ELR (cell line): ENCODE measurements at places on chromosomes 7 and 10.

- peak; percentile 78 for DNase-seq
Observed at GRCh38 chr7:17185690-17186070, 112.8 kb upstream of the AHR start.

DNA sequence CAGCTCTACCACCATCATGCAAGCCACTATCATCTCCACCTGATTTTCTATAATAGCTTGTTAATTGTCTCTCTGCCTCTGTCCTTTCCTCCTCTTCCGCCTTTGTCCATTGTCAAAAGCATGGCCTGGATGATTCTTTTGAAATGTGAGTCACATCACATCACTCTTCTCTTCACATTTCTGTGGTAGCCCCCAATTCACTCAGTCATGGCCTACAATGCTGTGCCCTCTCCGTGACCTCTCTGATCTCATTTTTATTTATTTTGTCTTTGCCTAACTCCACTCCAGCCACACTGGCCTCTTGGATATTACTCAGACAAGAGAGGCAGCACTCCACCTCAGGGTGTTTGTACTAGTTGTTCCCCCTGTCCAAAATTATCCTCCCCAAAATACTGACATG lies 4.9 kb upstream of the ABCB4 start:
- DNase-seq = peak; percentile 28

DNA sequence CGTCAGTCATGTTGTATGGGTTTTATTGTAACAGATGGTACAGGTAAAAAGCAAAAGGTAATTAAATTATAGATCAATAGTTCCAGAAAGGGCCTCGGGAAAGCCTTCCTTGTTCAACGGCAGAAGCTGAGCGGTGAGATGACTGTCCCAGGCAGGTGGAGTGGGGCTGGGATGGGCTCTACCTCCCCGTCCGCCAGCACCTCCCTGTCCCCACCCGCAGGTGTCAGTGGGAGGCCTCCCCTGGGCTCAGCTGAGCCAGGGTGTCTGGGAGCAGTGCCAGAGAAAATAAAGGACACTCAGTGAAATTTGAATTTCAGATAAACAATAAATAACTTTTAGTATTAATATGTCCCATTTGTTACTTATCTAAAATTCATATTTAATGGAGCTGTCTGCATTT lies 58.9 kb downstream of the CLRN3 start:
- no peak for DNase-seq

DNA sequence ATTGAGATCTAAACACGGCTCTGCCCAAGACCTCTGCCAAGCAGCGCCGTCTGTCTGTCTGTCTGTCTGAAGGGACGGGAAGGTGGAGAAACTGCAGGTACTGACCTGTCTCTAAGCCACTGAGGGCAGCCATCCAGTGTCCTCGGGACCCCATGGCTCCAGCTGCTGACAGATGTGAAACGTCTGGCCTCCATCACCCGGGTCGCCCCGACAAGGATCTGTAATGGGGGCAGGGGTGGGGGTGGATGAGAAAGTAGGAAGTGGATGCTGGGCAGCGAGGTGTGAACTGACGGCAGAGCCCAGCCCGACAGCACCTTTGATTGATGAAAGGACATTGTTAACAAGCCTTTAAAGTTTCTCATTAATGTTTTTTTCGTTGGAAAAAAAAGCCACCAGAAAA lies 193.1 kb downstream of the EBF3 start:
- DNase-seq = no peak

- DNase-seq = no peak
Observed at GRCh38 chr10:88077977-88078376, 214.6 kb downstream of the PTEN start.

GRCh38 chr10:87878664-87879459 lies 15.4 kb downstream of the PTEN start:
- DNase-seq = no peak

- DNase-seq = no peak
Observed at GRCh38 chr7:12726908-12727307, 39.5 kb downstream of the ARL4A start.
